Activated CD4-positive, CD25-positive, alpha-beta regulatory T cell (primary cell): ENCODE measurements at places on chromosomes 16 and 17.
A peak's percentile ranks its signal among the peaks of the same experiment; 100 is the strongest.

DNA sequence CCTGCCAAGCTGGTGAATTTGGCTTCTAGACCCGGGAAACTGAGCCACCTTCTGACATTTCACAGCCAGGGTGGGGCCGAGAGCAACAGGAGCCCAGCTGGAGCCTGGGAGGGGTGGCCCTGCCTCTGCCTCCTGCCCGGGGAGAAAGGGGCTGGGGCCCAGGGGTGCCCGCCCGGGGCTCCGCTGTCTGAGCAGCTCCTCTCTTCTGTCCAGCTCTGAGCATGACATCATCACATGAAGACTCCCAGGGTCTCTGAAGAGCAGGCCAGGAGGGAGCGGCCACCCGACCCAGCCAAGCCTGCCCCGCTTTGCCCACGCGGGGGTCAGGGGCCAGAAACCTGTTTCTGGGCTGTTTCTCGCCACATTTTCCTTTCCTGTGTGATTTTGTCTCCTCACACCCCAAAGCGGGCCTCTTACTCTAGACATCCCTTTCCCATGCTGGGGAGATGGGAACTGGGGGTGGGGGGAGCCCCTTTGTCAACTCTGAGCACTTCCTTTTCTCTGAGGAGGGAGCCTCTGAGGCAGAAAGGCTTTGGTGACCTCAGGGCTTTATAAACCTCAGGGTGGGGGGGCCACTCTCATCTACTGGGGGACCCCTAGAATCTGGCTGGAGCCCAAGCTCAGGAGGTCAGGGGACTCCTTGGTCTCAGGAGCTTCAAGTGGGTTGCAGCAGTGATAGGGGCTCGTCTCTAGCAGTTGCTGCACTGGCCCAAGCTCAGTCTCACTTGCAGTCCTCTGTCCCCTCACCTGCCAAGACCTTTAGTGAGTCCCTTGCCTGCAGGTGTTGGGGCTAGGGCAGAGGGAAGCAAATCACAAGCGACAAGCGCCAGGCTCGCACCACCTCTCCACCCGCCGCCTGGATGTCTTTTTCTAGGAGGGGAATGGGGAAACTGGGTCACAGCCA, 7.6 kb downstream of the UBALD2 start:
- peak; percentile 55 for DNase-seq

DNA sequence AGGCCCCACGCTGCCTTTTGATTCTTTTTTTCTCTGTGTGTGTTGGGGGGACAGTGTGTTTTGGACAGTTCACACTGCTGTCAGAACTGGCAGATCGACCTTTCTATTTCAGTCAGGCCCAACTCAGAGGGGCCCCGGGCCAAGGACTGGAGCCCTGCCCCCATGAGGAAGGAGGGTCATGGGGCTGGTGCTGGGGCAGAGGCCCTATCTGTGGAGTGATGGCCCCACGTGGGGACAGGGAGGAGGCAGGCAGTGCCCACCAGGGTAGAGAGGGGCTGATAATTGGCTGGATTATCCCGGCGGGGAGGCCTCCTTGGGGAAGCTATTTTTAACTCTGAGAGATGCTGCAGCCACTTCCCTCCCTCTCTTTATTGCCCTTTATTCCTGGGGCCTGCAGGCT, 5.7 kb upstream of the KCNJ12 start:
- DNase-seq, result no peak

- DNase-seq, result no peak
Measured at GRCh38 chr17:76736349-76737081, 616 bp downstream of the SRSF2 start.

DNA sequence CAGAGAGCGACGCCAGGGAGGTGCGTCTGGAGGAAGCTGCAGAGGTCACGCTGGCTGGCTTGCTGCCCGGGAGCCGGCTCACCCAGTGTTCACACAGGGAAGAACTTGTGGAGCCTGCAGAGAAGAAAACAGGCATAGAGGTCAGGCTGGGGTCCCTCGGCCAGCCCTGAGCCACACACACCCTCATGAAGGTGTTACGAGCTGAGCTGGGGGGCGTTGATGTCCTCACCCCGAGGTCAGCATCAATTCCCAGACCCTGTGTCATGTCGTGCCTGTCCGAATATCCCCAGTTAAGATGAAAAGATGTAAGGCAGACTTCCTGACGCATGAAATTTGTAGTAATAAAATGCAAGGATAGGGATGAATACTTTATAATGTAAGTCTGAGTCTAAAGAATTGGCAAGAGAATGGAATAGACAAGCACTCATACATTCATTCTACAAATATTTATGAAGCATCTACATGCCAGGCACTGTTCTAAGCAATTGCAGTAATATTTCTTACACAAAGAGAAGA, 77.1 kb downstream of the USP31 start:
- DNase-seq, result no peak

GRCh38 chr16:1884155-1884760, 12.3 kb upstream of the MEIOB start:
- DNase-seq, result no peak

DNA sequence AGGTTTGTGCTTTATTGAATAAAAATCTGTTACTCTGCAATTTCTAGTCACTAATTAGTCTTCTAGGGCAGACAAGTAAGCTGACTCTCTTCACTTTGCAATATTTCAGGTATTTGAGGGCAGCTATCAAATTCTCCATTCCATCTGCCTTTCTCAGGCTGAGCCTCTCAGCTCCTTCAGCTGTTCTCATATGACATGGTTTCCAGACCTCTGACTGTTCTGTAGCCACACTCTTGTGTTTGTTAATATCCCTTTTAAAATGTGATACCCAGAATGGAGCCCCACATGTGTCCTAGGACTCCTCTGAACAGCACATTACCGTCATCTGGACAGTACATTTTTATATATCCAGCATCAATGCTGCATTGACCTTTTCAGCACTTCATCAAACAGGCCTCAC, 46.1 kb upstream of the MTMR4 start:
- no peak for DNase-seq

- DNase-seq, result no peak
Measured at GRCh38 chr17:65093930-65094329, 37.4 kb upstream of the GNA13 start.

GRCh38 chr16:369866-370436, 387 bp downstream of the MRPL28 start:
- no peak for DNase-seq

DNA sequence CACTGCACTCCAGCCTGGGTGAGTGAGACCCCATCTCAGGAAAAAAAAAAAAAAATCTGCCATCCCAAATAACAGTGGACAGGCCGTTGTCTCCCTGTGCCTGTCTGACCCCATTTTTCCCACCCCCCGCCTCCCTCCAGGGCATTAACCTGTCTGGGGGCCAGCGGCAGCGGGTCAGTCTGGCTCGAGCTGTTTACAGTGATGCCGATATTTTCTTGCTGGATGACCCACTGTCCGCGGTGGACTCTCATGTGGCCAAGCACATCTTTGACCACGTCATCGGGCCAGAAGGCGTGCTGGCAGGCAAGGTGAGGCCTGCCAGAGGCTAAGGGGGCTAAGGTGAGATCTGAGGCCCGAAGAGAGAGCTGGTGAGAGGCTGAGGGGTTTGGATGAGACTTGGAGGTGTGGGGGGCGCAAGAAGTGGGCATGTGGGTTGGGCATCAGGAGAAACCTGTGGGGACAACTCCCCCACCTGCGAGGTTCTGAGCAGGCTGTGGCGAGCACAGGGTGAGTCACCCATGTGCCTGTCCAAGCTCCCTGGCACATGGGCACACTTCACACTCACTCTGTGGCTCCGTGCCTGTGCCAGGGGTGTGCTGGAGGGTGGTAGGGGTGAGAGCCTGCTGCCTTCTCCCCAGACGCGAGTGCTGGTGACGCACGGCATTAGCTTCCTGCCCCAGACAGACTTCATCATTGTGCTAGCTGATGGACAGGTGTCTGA, 34.7 kb downstream of the ANKRD40 start:
- no peak for DNase-seq

- no peak for DNase-seq
Measured at GRCh38 chr16:24717411-24717810, 12.0 kb upstream of the TNRC6A start.

DNA sequence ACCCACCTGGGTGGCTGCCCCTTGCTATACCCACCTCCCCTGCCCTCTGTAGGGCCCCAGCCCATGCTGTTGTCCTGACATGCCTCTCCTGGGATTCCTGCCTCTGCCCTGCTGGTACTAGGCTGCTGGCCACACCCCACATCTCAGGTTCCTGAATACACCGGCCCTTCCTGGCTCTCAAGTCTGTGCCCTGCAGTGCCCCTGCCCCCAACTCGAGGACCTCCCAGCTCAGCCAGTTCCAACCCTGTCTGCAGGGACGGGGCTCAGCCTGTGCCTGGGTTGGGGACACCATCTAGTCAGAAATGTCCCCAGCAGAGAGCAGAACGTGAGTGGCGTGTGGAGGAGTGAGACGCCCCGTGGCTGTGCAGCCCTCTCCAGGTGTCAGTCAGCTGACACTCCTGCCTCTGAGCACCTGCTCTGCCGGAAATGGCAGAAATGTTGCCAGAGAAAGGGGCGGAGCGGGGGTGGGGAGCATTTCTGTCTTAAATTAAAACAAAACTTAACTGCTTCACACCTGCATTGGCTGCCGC, 28.7 kb downstream of the ACSF3 start:
- DNase-seq, result no peak

DNA sequence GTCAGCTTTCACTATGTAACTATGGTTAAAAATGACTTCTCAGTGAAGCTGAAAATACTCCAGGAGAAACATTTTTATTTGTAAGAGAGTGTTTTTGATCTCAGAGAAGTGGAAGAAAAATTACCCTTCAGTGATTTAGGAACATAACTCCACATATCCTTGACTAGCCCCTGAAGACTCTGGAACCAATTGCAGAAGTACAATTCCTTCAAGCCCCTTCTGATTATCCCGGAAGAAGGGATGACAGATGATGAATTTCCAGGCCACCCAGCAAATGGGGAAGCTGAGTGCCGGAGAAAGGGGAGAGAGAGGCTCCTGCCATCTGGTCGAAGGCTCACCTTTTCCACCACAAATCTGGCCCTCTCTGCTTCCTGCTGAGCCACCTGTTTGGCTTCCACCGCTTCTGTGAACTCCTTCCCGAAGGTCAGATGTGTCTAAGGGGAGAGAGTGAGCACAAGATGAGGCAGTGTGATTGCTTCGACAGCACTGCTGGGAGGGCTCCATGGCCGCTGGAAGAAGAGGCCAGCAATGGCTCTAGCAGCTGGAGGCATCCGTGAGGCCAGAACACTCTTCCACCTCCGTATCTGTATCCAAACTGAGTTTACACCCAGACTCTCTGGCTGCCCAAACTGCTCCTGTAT, 8.1 kb downstream of the PHB1 start:
- DNase-seq, result no peak

GRCh38 chr17:3594051-3594800, 15.0 kb downstream of the TRPV1 start:
- no peak for DNase-seq

DNA sequence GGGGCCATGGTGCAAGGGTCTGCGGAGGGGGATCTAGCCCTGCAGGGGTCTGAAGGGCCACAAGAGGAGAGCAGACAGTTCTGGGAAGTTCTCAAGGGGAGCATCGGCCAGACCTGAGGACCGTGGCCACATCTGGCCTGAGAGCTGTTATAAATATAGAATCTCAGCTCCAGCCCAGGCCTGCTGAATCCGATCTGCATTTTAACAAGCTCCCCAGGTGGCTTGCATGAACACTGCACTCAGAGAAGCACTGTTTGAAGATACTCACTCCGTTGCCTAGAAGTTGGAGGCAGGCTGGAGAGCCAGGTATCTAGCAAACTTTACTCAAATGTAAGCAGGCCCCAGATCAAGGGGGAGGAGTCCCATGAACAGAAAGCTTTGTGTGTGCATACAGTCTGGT, 61.3 kb downstream of the NKD1 start:
- DNase-seq, result no peak

DNA sequence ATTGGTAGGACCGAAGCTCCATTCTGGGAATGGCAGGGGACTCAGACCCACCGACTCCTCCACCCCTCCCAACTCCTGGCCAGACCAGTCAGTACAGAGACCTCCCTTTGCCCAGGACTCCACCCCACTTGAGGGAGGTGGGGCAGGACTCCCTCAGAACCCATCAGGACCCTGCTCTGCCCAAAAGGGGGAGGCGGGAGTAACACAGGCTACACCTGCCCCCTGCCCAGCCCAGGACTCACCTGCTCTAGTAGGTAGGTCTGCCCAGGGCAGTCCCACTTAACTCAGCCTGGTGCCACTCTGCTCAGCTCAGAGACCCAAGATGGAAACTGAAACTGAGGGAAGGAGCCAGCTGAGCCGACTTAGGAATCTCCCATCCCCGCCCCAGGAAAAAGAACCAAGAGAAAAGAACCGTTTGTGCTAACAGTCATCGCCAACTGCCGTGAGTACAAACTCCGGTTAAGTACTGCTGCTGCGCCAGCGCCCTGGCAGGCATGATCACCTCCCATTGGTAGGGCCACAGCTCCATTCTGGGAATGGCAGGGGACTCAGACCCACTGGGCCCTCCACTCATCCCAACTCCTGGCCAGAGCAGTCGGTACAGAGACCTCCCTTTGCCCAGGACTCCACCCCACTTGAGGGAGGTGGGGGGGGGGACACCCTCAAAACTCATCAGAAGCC, 503 bp downstream of the DHX58 start:
- DNase-seq, result no peak

- DNase-seq, result no peak
Measured at GRCh38 chr17:73141411-73141810, 23.4 kb upstream of the SSTR2 start.

GRCh38 chr17:37848690-37849616, 75.3 kb upstream of the TBC1D3K start:
- no peak for DNase-seq

- DNase-seq, result peak; percentile 22
Measured at GRCh38 chr16:12323007-12323758, 346.6 kb downstream of the SNX29 start.

DNA sequence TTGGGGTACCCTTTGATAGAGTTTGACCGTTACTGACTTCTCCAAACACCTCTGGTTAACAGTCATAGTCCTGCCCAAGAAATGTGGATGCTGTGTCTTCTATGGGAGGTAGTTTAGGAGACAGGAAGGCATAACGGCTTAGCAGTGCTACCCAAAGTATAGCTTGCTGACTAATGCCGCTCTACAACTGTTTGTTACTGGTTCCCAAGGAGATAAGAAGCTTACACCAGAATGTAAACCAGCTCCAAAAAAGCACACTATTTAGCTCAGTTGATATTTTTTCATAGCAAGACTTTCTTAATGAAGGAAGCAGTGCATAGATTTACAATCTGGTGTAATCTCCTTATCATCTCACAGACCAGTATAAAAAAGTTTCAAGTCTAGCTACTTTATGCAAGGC, 95.7 kb downstream of the HS3ST3B1 start:
- DNase-seq, result no peak

- no peak for DNase-seq
Measured at GRCh38 chr17:57559226-57559625, 185.9 kb downstream of the CCDC182 start.

- no peak for DNase-seq
Measured at GRCh38 chr16:8847623-8848022, 21.2 kb downstream of the CARHSP1 start.

DNA sequence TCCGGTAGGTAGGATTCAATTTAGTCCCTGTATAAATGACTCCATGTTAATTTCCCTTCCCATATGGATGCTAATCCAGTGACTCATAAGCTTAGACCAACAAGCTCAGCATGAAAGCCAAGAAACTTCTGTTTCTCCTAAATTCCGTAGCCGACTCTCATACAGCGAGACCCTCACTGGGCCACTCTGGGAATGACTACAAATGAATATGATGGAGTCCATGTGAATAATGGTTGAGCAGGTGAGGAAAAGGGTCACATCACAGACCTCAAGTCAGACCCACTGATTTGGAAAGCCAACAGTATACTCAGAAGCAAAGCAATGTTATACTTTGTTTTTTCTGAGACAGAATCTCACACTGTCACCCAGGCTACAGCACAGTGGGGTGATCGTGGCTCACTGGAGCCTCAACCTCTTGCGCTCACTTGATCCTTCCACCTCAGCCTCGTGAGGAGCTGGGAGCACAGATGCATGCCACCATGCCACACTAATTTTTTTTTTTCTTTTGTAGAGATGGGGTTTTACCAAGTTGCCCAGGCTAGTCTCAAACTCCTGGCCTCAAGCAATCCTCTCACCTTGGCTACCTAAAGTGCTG, 14.6 kb downstream of the RSL1D1 start:
- DNase-seq, result no peak
